Hematopoietic multipotent progenitor cell (in vitro differentiated cells): ENCODE measurements at places on chromosomes 3 and 15.

DNA sequence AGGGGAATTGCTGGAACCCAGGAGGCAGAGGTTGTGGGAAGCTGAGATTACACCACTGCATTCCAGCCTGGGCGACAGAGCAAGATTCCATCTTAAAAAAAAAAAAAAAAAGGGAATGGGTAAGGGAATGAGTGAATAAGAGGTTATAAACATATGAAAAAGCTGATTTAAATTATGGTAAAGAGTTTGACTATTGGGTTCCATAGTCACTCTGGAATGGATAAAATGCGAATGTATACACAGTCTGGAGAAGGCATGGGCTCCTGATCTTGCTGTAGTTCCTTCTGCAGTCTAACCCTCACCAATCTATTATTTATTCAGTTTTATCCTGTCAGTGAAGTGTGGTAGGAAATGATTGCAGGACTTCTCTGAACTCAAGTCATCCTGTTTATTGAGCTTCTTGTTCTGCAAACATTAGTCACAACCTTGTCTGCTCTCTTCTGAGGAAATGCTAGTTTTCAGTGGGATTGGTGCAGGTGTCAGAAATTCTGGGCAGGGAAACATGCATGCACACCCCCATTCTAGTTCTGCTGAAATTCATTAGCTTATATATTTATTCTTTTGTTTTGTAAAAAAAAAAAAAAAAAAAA is 190.9 kb upstream of the CFAP20DC start:
- no peak for DNase-seq

DNA sequence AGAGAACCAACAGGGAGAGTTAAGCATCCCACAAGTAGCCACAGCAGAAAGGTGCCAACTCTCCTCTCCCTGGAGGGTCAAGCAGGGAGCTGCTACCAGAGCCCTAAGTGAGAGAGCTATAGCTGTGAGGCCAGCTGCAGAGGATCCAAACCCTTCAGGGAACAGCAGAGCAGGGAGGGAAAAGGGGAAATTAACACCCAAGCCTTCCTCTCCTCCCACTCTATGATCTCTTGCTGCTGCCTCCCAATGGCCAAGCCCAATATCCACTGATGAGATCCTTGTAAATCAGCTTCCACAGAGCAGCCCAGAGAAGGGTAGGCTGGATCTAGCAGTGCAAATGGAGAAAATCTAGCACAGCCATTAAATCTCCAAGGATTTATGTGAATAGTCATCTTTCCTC is 68.2 kb upstream of the THBS1 start:
- no peak for DNase-seq

- DNase-seq = no peak
Measured at GRCh38 chr15:31365032-31365654, 38.5 kb downstream of the KLF13 start.

DNA sequence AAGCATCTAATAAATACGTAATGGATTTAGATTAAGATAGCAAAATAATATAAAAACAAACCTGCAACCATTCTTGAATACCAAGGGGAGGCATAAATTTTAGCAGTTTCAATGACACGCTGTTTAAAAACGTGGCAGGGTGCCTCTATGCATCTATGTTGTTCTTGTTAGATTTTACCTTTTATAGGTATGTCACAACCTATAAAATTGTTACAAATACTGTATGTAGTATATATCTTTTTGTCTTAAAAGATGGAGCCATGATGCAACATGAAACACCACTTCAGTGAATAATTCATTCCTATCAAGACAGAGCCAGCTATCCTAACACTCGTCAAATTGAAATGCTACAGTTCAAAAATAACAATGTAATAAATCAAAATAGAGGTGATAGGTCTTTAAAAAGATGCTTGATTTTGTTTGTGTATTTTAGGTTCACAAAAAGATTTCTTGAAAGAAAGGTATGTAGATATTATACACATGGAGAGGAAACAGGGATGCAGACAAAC is 1059.2 kb downstream of the ROBO1 start:
- no peak for DNase-seq

GRCh38 chr3:57985176-57985983 is 22.8 kb upstream of the FLNB start:
- DNase-seq = no peak
